Caki2 (cell line): ENCODE measurements at places on chromosomes 16 and 17.

- no peak for DNase-seq
Measured at GRCh38 chr16:84368308-84368996, at the start of gene ATP2C2. Gene ATP2C2, plus strand, starts transcription at chr16:84368538. Its CDS starts 78 bp downstream, at chr16:84368616.

DNA sequence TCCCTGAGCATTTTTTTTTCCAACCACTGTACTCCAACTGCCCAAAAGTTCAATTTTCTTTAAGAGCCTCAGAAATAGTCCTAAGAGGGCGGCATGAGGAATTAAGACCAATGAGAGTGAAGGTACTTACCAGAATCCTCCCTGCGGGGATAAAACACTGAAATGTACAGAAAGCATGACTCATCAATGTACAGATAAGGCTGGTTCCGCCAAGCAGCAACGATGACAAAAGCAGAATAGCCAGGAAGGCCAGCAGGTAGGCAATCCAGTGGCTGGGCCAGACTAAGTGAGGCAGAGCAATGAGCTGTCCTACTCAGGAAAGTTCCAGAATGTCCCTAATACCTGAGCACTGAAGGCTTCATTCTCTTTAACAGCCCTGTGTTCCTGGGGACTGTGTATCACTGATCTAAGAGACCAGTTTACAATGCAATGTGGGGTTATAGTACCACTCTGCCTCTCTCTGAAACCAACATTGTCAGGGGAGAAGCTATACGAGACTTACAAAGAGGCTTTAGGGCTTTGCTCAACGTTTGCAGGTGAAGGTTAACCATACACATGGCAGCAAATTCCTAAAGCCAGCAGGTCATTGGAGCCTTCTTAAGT lies 11.0 kb upstream of the GPR139 start:
- DNase-seq = no peak

DNA sequence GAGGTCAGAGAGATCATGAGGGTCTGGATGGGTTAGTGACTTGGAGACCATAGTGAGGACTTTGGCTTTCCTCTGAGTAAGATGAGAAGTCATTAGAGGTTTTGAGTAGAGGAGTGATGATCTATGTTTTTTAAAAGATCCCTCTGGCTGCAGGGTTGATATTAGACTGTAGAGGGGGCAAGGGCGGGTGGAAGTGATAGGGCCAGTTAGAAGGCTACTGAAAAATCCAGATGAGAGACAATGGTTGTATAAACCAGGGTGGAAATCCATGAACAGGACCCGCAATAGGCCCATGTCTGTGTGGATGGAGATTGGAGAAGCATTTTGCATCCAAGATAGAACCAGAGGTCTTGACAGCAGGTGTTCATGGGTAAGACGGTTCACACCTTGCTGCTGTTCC lies 9.8 kb downstream of the ITGAL start:
- no peak for DNase-seq

DNA sequence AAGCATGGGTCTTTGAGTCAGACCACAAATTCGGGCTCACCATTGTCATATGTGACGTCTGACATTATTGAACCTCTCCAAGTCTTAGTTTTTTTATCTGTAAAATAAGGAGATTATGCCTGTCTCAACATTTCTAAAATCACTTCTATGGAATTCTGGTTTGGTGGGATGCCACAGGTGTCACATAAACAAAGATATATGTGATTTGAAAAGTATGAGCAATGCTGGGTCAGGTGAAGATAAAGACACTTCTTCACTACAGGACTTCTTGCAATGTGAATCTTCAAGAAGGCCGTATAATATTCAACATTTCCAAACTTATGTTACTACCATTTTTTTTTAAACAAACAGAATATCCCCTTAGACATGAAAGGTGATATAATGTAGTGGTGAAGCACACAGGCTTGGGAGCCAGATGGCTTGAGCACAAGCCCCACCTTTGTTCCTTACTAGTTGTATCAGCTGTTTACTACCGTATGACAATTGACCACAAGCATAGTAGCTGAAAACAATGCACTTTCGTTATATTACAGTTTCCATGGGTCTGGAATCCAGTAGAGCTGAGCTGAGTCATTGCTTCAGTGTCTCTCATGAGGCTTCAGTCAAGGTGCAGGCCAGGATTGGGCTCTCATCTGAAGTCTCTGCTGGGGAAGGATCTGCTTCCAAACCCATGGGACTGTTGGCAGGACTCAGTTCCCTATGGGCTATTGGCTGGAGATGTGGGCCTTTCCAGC lies 87.7 kb downstream of the UTP18 start:
- DNase-seq = no peak

DNA sequence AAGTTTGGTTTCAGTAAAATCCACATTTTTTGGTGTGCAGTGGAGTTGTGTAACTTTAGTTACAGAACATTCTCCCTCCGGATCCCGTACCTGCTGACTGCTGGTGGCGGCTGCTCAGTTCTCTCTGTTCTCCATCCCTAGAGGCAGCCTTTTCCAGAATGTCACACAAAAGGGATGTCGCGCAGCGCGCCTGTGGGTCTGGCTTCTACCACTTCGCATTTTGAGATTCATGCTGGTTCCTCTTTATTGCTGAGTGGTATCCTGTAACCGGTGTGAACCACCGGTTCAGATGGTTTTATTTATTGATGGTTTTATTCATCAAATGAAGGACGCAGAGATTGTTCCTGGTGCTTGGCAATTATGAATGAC lies 981 bp upstream of the CEP131 start:
- DNase-seq = no peak

- DNase-seq = no peak
Measured at GRCh38 chr17:78196716-78197115, 9.6 kb downstream of the AFMID start.

DNA sequence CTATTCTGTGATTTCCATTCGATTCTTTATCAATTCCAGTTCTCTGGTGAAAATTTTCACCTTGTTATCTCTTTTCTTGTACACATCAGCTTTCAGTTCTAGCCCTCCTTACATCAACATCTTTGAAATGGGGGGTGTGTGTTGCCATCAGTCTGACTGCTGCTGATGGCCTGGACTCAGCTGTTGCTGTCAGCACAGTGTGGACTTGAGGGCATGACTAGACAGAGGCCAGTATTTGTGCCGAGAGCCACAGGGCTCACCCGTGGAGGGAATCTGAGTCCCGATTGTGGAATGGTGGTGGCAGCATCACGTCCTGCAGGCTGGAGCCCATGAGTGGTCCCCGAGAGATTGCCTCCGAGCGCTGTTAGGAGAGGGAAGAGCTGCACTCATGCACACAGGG lies 114.2 kb downstream of the RPTOR start:
- no peak for DNase-seq

DNA sequence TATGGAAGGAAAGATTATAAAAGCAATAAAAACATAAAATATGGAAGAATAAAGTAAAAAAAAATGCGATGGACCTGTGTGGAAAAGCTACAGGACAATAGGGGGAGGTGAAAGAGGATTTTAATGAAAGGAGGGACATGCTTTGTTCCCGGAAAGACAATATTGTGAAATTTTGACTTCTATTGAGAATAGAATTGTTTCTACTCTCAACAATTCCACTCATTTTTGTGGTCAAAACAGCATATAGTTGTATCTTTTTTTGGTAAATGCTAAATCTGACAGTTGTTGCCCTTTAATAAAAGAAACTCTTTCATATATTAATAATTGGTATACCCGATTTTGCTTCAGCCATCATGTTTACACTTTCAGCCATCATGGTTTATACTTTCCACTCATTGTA lies 22.9 kb upstream of the APPBP2 start:
- DNase-seq = no peak

GRCh38 chr17:82090549-82091263 lies 7.3 kb downstream of the FASN start:
- DNase-seq = no peak

GRCh38 chr16:12500771-12501170 lies 302.9 kb downstream of the CPPED1 start:
- peak; percentile 17 for DNase-seq

- peak; percentile 35 for DNase-seq
Measured at GRCh38 chr16:188674-189073, 8.4 kb downstream of the HBQ1 start.

DNA sequence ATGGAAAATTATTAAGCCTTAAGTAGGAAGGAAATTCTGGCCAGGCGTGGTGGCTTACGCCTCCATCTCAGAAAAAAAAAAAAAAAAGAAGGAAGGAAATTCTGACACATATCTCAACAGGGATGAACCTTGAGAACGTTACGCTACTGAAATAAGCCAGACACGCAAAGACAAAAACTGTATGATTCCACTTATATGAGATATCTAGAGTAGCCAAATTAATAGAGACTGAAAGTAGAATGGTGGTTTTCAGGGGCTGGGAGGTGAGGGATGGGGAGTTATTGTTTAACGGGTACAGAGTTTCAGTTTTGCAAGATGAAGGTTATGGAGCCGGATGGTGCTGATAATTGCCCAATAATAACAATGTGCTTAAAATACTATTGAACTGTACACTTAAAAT lies 16.2 kb upstream of the HNF1B start:
- no peak for DNase-seq

GRCh38 chr16:79561729-79562128 lies 38.8 kb downstream of the MAF start:
- no peak for DNase-seq

DNA sequence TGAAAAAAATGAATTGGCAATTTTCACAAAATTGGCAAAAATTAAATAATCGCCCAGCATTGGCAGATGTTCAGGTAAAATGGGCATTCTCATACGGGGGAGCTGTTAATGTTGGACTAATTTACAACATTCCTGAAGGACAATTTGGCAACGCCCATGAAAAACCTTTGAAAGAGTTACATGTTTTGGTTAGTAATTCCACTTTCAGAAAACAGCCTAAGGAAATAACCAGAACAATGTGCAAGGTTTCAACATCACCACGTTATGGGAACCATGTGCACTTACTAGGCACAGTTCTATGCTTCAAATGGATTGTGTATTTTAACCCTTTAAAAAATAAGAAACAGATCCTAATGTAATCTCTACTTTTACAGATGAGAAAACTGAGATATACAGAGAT lies 62.7 kb downstream of the CDYL2 start:
- DNase-seq = no peak

GRCh38 chr17:73309727-73310596 lies 1.8 kb downstream of the CDC42EP4 start:
- DNase-seq = peak; percentile 27

DNA sequence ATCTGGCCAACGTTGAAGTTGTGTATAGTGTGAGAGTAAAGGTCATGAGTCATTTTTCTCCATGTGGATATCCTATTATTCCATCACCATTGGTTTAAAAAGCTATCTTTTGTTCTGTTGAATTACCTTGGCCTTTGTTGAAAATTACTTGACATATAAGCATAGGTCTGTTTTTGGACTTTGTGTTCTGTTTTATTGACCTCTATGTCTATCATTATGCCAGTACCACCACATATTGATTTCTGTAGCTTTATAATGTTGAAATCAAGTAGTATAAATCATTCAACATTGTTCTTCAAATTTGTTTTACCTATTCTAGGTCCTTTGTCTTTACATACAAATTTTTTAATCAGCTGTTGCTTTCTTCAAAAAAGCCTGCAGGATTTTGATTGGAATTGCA lies 58.5 kb downstream of the NLK start:
- no peak for DNase-seq

- DNase-seq = no peak
Measured at GRCh38 chr16:88730632-88731607, 24.6 kb downstream of the CTU2 start.

GRCh38 chr16:49749816-49750215 lies 106.1 kb downstream of the ZNF423 start:
- DNase-seq = no peak

DNA sequence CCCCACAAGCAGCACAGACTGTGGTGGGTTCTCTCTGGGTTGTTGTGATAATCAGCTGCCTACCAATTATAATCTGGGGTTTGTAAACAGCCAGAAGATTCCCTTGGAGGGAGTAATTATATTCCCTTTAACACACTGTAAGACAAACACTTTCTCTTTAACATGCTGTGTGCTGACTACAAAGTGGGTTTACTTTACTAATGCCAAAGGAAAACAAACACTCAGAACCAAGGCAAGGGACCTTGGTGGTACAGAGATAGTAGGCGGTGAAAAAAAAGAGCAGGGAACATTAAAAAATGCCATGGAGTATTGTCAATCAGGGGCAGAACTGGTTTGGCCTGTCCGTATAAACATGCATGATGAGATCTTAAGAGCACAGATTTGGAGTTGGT lies 3.0 kb upstream of the VAT1L start:
- no peak for DNase-seq

GRCh38 chr16:61969077-61969382 lies 67.2 kb downstream of the CDH8 start:
- no peak for DNase-seq

DNA sequence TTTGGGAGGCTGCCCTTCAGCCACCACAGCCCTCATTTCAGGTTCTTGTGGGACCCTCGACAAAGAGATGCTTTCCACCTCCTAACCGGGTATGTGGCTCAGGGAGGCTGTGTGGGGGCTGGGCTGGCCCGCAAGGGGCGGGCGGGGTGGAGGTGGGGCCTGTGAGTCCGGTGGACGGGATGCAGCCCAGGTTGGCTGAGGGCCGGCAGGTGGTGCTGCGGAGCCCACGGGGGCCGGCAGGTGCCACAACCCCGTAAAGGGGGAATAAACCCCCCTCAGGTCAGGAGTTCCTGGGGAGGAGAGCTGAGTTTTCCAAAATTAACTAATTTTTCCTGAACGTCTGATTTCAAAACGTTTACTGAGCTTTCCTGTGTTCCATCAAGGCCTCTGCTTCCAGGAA lies 4.9 kb upstream of the CIAO3 start:
- no peak for DNase-seq

DNA sequence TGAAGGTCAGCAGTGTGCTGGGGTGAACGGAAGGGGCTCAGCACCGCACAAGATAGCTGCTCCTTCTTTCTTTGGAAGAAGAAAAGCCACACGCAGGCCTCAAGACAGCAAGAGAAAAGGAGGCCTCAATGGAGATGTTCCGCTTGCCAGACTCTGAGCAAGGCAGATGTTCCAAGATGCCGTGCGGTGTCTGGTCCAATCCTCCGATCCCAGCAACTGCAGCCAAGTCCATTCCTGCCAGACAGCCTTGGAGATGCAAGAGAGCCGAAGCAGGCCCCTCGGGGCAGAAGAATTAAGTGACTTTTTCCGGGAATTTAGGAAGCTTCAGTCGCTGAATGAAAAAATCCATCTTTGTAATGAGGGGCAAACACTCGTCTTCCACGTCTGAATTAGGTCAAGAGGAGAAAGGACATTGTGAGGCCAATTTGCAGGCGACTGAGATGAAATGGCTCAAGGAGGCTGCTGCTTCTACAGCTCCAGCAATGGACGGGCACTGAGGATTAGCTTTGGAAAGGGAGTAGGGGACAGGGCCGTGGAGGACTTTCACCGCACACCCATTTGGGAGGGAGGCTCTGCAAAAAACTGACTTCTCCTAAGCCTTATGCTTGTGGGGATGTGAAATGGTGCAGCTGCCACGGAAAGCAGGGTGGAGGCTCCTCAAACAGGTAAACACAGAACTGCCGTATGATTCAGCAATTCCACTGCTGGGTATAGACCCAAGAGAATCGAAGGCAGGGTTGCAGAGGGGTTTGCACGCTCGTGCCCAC lies 44.7 kb downstream of the RPH3AL start:
- DNase-seq = no peak
